ENCODE measurements at places on chromosomes 4 and X.
A peak's percentile ranks its signal among the peaks of the same experiment; 100 is the strongest.

GRCh38 chrX:50204364-50204899 is at the start of gene CCNB3:
TSS of gene CCNB3 (plus strand) at chrX:50204765. CDS start at chrX:50285164, 80,399 bp downstream.
- peak; percentile 81 for DNase-seq

DNA sequence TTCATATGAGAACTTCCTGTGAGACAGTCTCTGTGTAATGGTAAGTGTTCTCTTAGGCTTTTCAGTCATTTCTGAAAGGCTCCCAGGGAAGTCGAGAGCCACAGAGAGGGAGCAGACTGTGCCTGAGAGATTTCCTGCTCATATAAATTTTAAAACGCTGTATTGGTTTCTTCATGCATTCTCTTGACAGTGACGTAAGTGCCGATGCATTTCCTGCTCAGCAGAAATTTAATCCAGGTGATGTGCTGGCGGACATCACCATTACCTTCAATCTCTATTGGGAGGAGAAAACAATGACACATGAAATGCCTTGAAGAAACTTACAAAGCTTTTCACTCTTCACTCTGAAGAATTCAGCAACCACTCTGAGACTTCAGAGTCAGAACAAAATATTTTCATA is 383.6 kb downstream of the BMPR1B start:
- DNase-seq, result no peak

DNA sequence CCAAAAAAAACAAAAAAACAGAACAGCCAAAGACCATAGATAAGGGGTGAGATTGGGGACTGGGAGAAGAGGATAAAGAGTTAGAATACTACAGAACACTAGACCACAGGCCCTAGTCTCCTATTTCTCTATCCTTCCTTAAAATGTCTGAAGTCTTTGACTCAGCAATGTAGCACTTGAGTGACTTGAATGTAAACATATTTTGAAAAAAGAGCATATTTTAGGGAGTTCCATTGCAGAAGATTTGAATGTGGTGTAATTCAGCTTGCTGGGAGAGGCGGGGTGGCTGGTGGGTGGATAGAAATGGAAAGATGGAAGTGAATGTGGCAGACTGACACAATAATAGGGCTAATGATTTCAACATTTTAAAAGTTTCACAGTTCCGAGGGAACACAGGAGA is 144.9 kb downstream of the CHIC2 start:
- peak; percentile 86 for DNase-seq

- peak; percentile 16 for DNase-seq
Observed at GRCh38 chr4:141971869-141972268, 335.5 kb downstream of the IL15 start.

DNA sequence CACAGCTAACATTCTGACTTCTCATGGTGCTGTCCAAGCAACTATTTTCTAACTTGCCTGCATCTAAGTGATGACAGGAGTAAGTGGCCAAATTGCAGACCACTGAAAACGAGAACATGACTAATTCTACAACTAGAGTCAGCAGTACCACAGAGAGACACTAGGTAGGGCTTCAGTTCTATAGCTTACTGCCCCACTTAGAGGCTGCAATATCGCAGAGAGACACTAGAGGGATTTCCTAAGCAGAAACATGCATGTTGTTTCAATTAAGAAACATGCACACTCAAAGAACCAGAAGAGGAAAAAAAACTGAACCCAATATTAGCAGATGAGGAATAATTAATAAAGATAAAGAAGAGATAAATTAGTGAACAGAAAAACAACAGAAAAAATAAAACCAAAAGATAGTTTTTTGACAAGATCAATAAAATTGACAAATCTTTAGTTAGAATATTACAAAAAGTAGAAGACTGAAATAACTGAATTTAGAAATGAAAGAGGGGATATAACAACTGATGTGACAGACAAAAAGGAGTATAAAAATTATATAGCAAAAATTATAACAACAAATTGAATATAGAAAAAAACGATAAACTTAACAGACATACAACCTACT is 100.8 kb downstream of the SPIN4 start:
- peak; percentile 72 for DNase-seq

DNA sequence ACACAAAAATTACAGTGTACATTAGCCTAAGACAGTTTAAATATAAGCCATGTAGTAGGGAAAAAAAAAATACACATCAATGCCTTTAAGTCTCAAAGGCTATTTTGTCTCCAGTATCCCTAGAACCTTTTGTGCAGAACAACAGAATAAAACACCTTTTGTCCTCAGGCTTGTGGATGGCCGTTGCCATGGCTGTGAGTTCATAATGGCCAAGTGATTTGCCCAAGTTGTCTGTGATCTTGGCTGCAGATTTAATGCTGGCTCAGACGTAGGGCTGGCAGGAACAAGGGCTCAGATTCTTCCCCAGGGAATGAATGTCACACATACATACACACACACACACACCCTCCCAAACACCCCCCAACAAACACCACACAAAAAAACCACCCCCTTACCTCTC is 25.3 kb downstream of the GPM6B start:
- no peak for DNase-seq

GRCh38 chr4:132797856-132798255 is 351.2 kb upstream of the PCDH10 start:
- no peak for DNase-seq

GRCh38 chr4:65635051-65635821 is 35.1 kb downstream of the EPHA5 start:
- DNase-seq, result no peak

DNA sequence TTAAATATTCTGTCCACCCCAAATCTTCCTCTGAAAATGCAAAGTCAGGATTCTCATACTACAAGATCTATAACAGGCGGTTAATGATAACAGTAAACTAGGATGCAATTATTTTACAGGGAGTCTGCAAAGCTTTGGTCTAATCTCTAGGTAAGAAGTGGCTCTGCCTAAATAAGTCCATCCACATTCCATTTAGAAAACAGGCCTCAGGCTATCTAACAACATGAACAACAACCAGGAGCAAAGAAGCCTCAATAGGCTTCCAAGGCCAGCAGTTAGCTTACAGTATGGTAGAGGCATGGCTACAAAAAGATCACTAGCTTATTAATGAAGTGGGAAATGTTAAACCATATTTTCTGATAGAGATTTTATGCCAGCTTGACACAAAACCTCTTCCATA is 6.4 kb downstream of the MAB21L2 start:
- no peak for DNase-seq

DNA sequence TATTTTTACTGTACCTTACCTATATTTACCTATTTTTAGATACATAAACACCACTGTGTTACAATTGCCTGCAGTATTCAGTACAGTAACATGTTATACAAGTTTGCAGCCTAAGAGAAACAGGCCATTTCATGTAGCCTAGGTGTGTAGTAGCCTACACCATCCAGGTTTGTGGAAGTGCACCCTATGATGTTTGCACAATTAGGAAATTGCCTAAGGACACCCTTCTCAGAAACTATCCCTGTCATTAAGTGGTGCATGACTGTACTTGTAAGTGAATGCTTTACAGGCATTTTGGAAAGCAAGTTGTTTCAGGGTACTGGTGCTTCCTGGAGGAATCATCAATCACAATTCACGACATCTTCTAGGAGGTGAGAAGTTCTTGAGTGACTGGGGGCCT is 991.8 kb upstream of the SLIT2 start:
- no peak for DNase-seq

DNA sequence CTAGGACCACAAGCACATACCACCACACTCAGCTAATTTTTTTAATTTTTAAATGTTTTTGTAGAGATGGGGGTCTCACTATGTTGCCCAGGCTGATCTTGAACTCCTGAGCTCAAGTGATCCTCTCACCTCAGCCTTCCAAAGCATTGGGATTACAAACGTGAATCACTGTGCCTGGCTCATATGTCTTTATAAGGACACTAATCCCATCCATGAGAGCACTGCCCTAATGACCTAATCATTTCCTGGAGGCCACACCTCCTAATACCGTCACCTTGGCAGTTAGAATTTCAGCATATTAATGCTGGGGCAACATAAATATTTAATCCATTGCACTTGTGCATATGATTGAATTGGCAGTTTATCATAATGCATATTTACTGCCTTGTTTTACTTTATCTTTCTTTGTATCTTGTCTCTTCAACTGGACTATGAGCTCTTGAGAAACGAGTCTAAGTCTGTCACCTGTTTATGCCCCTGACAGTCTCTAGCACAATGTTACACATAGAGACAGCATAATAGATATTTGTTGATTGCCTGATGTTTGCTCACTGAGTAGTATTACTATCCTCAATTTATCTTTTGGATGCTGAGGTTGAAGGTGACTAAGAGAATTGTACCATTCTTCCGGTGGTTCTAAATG is 172.0 kb downstream of the AASDH start:
- no peak for DNase-seq

DNA sequence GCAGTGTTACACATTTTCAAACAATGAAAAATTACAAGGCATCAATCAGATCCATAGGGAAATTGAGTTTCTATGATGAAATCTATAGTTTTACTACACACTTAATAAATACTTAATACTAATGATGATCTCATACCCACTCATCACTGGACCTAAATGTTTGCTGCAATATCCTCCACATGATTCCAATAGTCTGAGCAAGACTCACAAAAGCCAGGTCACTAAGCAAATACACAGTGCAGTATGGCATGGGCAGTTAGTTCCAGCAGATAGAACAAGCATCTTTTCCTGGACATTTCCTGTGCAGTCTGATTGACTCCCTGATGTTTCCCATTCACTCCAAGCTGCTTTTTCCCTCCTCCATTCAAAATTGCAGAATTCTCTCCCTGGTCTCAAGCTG is 109.0 kb upstream of the ATOH1 start:
- DNase-seq, result peak; percentile 5

DNA sequence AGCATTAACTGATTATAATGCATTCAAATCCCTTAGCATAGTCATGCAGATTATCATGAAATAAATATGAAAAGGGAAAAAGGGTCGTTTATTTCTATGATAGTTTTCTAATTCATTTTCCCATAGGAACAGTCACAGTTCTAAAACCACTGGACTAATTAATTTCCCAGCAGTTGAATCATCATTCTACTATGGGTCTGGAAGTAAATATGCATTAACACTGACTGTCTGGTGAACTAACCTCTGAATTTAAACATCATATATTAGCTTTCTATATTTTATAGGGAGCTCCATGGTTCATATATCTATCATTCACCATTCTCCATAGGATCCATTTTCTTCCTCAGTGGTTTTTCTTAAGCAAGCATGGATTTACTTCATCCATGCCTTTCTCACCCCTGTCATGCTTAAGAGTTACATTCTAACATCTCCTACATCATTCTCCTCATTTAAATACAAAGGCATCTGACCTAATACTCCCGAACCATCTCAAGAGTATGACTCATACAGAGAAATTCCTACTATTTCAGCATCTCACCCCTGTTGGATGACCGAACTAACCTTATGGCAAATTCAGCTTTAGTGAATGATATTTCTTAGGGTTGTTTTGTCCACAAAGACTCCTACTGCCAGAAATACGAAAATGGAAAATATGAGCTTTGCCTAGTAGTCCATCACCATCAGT is 198.7 kb upstream of the ADAMTS3 start:
- no peak for DNase-seq

DNA sequence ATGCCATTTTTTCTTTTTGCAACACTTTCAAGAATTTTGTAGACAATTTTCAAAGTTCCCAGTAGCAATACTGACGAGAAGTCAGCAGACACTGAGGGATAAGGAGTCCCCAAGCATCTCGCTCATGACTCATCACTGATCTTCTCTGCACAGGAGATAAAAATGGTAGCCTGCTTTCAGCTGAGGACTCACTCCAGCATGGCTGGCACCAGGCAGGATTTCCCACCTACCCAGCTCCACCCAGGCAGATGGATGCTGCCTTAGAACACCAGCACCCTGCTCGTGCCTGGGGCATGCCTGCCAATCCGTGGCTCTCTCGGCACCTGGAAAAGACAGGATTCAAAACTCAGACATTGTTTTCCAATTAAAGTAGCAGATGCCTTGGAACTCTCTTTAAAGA is 24.9 kb downstream of the JAKMIP1 start:
- DNase-seq, result no peak

DNA sequence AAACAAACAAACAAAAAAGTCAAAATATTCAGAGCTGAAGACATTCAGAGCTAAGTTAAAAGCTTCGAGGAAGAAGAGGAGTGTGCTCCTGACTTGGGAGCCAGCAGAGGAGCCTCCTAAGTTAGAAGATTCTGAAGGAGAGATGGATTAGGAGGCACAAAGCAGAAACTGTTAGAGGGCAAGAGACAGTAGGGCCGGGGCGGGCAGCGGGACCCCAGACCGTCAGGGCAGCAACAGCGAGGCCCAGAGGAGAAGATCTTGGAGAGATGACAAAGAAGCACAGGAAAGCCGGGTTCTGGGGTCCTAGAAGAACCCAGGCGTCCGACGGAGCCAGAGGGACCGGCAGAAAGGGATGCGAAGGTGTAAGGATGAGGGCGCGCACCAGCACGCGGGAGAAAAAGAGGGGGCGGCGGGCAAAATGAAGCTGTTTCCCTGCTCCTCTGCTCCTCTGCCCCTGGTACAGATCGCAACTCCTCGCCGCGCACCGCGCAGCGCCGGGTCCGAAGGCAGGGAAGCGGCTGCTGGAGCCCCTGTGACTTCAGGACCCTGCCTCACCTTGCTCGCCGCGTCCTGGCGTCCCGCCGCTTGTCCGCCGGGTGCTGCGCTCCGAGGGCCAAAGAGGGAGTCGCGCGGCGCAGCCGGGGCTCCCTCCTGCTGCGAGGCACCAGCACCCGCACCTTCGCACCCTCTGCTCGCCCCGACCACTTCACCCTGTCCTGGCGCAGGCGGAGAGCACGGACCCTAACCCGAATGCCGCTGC is 477 bp downstream of the KLHL13 start:
- DNase-seq, result no peak

DNA sequence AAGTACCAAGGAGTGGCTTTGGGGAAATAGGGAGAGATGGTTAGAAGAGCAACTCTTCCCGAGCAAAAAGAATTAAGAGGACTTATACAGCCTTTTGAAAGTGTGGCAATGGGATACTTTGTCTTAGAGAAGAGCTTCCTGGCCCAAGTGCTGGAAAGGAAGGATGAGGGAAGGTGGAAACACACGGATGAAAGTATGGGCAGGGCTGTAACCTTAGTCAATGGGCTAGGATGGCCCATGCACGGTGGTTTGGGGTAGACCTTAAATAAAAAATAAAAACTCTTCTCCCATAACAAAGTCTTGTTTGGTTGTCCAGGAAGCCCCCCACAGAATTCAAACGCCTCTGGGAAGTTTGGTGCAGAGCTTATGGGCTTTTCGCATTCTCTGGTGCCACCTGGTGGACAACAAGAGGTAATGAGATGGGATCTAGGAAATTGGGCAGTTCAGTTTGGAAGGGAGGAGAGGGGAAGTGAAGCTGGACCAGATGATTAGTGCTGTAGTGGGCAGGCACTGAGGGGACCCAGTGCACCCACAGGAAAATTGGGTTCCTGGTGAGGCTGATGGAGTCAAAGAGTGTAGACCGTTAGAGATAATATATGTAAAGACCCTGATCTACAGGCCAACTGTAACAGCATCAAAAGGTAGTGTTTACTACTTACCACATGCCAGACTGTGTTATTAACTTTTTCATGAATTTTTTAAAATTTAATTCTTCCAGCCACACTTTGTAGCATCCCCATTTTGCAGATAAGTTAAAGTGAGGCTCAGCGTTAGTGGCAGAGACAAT is 13.8 kb upstream of the ENOX2 start:
- DNase-seq, result peak; percentile 59

Data from suppressor macrophage (primary cell).